ENCODE measurements at places on chromosomes 3 and 15.

DNA sequence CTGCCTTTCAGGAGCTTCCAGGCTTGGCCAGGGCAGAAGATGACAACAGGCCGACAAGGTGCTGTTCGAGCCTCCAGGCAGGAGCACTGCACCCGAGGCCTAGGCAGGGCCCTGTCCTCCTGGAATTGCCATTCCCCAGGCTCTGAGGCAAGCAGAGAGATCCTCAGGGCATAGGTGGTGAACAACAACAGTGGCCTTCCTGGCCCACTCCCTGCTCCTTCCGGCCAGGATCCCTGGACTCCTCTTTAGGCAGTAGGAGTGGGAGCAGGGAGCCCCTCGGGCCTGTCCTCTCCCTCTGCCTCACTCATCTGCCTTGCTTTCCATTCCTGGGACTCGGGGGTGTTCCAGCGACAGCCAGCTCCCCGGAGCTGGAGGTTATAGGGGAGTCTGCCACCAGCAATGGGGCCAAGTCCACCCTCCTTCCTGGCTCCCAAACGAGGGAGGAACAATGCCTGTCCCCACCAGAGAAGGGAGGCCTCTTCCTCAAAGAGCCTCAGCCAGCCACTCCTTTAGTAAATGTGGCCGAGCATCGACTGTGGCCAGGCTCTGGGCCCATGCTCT, 135.0 kb downstream of the NUP210 start:
- H3K27ac ChIP-seq: no peak overlapping the region
- H3K4me1 ChIP-seq: no peaks in the 10 kb centered on the region
- no peak overlapping the region for H3K4me3 ChIP-seq
- DNase-seq: no peak
- no peaks in the 10 kb centered on the region for H3K27me3 ChIP-seq
- H3K36me3 ChIP-seq: no peaks in the 10 kb centered on the region

DNA sequence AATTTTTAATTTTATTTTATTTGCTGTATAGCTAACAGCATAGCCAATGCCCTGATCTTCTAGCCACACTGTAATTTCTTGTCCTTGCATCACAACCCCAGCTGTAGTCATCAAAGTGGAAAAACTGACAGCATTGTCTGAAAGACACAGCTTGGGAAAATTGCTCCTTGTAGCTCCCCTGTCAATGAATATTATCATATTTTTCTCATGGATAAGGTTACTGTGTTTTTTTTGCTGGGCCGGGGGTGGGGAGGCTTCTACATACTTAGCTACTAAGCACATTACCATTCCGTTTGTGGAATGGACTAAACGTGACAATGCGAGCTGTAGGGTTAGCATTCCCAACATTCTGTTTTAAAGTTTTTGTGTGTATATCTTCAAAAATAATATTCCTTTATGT, 381.3 kb downstream of the TIGIT start:
- no peaks in the 10 kb centered on the region for H3K4me1 ChIP-seq
- no peak overlapping the region for H3K27ac ChIP-seq
- no peak for DNase-seq
- no peak overlapping the region for H3K4me3 ChIP-seq
- no peaks in the 10 kb centered on the region for H3K36me3 ChIP-seq

GRCh38 chr15:36790891-36791290, 211.5 kb downstream of the CDIN1 start:
- no peaks in the 10 kb centered on the region for H3K36me3 ChIP-seq
- DNase-seq: no peak
- H3K4me3 ChIP-seq: no peak overlapping the region
- H3K27me3 ChIP-seq: no peaks in the 10 kb centered on the region
- H3K27ac ChIP-seq: no peak overlapping the region

DNA sequence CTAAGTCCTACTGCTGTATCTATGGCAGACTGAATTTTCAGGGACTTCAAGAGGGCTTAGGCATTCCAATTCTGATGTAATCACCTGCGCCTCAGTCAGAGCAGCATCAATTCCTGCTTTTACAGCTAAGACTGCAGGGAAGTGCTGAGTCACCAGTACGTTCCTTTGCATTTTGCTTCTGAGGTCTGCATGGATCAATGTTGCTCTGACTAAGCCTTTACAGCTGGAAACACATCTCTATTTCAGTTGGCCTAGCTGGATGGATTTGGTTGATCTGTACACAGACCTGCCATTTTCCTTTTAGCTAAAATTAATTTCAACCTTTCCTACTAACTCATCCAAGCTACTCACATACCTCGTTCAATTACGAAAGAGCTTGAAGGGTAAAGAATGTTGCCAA, 51.3 kb downstream of the ETV5 start:
- no peak overlapping the region for H3K27ac ChIP-seq
- no peak overlapping the region for H3K4me3 ChIP-seq
- peaks cover 3% of the 10 kb centered on the region for H3K36me3 ChIP-seq
- H3K4me1 ChIP-seq: peaks cover 2% of the 10 kb centered on the region

DNA sequence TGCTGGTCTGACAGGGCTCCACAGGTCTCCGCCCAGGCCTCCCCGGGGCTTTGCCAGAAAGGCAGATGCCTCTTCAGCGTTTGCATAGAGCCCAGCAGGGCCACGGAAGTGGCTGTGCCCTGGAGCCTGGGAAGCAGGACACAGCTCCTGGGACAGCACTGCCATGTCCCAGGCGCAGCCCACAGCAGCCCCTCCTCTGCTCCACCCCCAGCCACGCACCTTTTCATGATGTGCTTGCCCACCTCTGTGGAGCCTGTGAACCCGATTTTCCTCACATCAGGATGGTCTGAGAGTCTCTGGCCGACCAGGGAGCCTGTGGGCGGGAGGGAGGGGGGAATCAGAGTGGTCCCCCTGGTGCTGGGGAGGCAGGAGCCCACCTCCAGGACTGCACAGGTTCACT, 33.9 kb upstream of the SLC41A3 start:
- no peaks in the 10 kb centered on the region for H3K27me3 ChIP-seq
- no peaks in the 10 kb centered on the region for H3K36me3 ChIP-seq
- no peak overlapping the region for H3K27ac ChIP-seq
- no peaks in the 10 kb centered on the region for H3K4me1 ChIP-seq
- no peak for DNase-seq

GRCh38 chr15:66891776-66892175, 173.6 kb upstream of the SMAD3 start:
- no peak overlapping the region for H3K27ac ChIP-seq
- H3K27me3 ChIP-seq: no peaks in the 10 kb centered on the region
- peaks cover 7% of the 10 kb centered on the region for H3K4me1 ChIP-seq
- H3K36me3 ChIP-seq: no peaks in the 10 kb centered on the region
- peak; percentile 66 for DNase-seq

GRCh38 chr15:88179562-88179961, 77.0 kb downstream of the NTRK3 start:
- no peak for DNase-seq
- no peaks in the 10 kb centered on the region for H3K27me3 ChIP-seq
- no peaks in the 10 kb centered on the region for H3K36me3 ChIP-seq
- no peak overlapping the region for H3K27ac ChIP-seq
- H3K4me1 ChIP-seq: no peaks in the 10 kb centered on the region

DNA sequence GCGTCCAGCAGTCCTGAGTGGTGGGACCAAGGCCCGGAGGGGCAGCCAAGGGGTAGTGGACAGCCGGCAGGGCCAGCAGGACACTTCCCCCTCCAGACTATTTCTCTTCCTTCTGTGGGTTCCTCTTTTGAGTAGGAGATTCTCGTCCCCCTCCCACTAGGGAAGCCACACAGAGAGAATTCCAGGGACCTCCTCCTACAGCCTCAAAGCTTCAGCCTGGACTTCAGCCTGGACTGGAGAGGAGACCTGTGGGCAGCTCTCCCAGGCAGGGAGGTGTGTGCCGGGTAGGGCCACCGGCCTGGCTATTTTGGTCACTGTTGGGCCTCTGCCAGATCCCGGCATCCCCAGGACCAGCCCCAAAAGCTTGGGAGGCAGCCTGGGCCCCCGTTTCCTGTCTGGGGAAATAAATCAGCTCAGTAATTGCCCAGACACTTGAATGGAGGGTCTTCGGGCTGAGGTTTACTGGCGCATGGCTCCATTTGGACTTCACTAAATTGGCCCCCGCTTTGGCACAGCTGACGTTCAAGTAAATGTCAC, 1.3 kb downstream of the SLC6A6 start:
- H3K4me1 ChIP-seq: peaks cover 9% of the 10 kb centered on the region
- no peak overlapping the region for H3K27ac ChIP-seq
- no peaks in the 10 kb centered on the region for H3K36me3 ChIP-seq
- DNase-seq: no peak
- H3K27me3 ChIP-seq: no peaks in the 10 kb centered on the region

DNA sequence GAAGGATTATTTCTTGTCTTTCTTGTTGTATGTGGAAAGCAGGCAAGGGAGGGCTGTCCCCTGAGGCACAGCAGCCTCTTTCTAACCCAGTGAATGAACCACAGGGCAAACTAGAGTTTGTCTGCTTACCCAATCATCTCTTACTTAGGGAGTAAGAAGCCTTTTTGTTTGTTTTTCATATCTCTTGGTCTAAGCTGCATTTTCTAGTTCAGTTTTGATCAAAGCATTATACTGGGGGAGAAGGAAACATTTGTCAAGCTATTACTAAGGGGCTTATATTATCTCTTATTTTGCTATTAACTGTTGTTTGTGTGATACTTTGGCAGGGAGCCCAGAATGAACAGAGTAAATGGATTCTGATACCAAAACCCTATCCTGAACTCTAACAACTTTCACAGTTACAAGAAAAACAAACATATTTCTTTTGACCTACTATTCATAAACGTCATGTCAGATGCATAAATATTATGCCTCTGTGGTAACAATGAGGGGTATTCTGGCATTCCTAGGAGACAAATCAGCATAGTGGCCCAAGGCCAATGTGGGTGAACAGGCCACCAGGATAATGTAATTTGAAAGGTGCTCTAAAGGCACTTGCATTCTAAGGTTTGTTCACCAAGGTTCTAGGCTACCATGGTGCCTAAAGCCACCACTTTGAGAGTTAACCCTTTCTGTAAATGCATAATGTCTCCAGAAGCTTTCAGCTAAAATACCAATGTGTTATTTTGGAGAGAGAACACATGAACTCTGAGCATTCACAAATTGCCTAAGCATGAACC, 271.6 kb upstream of the ZPLD1 start:
- no peak overlapping the region for H3K4me3 ChIP-seq
- no peaks in the 10 kb centered on the region for H3K4me1 ChIP-seq
- H3K27ac ChIP-seq: no peak overlapping the region
- no peaks in the 10 kb centered on the region for H3K27me3 ChIP-seq

DNA sequence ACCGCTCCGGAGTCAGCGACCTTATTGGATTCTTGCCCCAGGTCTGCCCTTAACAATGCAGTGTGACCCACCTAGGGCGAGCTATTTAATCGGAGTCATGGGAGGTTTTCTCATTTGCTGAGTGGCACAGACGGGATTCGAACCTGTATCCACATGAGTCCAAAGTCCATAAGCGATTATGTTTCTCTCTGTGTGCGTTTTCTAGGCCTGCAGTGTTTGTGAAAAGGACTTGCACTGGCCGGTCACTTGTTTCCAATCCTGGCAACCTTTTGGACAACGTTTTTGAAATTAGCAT, 691 bp upstream of the HDGFL3 start:
- peaks cover 2% of the 10 kb centered on the region for H3K4me1 ChIP-seq
- peak overlapping the region; percentile 90 for H3K27ac ChIP-seq
- H3K36me3 ChIP-seq: no peaks in the 10 kb centered on the region

DNA sequence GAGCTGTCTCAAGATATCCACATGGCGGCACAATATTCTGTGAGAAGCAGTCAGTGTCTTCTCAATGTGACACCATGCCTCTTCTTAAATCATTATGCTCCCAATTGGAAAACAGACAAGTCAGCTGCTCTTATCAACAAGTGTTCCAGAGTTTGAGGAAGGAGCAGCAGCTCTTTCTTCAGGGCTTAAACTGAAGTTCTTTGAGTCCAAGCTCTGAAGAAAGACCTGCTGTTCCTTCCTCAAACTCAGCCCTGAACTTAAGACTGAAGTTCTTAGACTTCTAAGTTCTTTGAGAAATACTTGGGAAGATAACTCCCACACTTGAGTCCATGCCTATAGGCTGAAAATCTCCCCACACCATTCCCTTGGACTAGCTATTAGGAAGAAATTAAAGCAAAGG, 43.4 kb downstream of the NPTN start:
- no peak overlapping the region for H3K27ac ChIP-seq
- H3K4me1 ChIP-seq: no peaks in the 10 kb centered on the region
- no peak for DNase-seq

DNA sequence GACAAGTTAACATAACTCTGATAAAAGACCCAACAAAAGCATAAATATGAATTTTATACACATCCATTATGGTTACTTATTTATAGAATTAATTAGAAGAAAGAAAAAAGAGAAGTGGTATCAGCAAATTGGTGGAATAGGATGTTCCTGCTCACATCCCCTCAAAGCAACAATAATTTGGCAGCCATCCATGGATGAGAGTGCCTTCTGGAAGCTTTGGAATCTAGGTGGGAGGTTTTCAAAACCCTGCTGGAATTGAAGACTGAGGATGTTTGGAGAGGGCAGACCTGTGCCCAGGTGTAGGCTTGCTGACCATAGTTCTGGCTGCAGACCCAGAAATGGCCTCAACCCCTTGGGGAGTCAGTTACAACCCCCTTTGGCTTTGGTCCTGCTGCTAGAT, 91.2 kb downstream of the EDEM1 start:
- no peaks in the 10 kb centered on the region for H3K27me3 ChIP-seq
- DNase-seq: no peak
- H3K4me3 ChIP-seq: no peak overlapping the region

- H3K36me3 ChIP-seq: no peaks in the 10 kb centered on the region
- no peak overlapping the region for H3K27ac ChIP-seq
- H3K4me3 ChIP-seq: no peak overlapping the region
- no peak for DNase-seq
- H3K27me3 ChIP-seq: no peaks in the 10 kb centered on the region
These were observed 11.9 kb downstream of the CFAP161 start for GRCh38 chr15:81146006-81146405.

GRCh38 chr3:38588371-38588971, 61.0 kb downstream of the SCN5A start:
- H3K36me3 ChIP-seq: no peaks in the 10 kb centered on the region
- H3K27me3 ChIP-seq: no peaks in the 10 kb centered on the region
- no peaks in the 10 kb centered on the region for H3K4me1 ChIP-seq
- no peak overlapping the region for H3K4me3 ChIP-seq
- H3K27ac ChIP-seq: no peak overlapping the region

DNA sequence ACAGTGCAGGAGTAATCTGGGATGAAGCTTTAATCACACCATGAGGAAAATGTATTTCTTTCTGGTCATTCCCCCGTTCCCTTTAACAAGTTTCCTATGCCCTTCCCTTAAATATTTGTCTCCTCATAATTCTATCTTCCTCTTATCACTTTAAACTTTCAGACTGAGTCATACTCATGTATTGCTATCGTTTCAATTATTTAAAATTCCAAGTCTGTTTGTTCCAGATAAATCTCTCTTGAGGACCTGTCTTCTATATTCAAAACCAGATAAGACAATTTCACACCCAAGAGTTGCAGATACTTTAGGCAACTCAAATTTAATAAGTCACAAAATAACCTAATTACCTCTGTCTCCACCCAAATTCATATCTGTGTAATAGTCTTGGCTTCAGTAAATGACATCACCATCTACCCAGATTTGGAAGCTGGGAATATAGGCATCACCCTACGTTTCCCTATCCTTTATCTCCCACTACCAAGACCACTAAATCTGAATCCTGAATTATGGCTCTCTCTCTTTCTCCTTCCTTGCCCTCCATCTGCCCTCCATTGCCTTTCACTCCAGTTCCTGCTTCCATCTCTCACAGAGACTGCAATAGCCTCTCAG, 220.1 kb downstream of the PYDC2 start:
- H3K27ac ChIP-seq: no peak overlapping the region
- no peaks in the 10 kb centered on the region for H3K4me1 ChIP-seq
- H3K4me3 ChIP-seq: no peak overlapping the region

Data from mesendoderm (in vitro differentiated cells).